ENCODE measurements at places on chromosomes 11 and 22.

- no peak for DNase-seq
Measured at GRCh38 chr11:131303611-131304119, 66.8 kb upstream of the NTM start.

DNA sequence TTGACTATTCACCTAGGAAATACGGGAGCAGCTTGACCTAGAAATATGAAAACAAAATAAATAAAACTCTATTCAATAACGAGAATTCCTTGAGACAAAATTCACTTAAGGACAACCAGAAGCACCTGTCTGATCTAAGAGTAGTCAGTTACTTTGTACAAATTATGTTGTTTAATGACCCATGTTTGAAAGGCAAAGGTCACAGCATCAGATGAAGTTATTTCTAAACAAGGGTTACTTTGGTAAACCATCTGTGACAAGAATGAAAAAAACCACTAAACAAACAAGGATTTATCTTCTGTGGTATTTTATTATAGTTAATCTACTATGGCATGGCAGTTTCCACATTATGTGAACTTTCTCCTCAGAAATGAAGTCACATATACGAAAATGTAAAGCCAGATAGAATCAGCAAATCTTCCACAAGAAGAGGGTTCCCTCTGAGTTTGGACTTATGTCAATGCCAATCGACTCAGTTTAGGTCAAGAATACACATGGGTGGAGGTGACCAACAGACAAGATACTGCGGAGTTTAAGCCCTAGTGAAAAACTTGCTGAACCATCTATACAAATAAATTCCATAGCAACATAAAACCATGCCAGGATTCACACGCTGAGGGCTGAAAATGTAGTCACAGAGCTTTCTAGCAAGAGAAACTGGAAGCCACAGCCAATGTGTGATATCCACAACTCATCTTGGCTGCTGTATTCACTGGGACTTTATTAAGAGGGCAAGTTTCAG is 53.4 kb downstream of the NCAPD3 start:
- DNase-seq: no peak

DNA sequence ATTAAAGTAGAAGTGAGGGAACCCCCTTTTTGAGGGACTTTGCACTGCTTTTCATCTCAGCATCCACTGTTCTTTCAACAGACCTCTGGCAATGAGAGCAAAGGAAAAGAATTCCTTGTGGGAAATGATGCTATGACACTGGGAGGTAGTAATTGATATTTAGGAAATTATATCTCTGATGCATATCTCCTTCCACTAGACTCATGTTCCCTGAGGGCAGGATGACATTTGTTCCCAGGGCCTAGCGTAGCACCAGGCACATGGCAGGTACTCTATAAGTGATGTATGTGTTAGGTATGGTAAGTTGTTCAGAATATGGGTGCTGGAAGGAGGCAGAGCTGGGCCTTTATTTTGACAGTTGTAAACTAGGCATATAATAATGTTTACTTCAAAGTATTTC is 142.9 kb downstream of the CCDC81 start:
- no peak for DNase-seq

DNA sequence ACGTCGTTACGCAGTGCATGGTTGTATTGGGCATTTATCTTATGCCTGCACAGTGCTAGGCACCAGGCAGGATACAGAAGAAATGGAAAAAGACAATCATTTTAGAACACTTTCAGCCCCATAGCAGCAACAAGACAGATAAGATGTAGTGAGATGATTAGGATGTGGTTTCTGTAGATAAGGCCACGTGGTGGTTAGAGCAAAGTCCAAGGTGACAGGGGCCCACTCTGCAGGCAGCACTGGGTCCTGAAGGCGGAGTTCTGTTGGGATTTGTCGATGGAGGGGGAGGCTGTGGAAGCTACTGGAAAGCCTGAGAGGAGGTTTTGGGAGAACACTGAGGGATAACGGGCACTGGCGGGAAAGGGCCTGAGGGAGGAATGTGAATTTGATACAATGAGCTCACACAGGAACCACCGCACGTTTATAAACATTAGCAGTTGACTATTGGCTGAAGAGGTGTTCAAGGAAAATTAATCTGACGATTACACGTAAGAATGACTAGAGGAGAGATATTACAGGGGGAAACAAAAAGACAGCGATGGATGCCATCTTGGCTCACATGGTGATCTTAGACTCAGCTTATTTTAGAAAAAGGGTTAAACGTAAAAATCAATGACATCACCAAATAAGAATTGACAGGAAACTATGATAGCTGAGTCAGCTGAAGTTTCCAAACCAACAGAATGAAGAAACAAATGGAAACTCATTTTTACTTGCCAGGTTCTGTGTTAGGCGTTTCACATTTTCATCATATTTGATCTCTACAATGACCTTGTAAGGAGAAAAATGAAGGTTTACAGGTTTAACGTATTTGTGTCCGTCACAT is 551.0 kb downstream of the OPCML start:
- DNase-seq: no peak

GRCh38 chr11:119844808-119845207 is 115.8 kb upstream of the NECTIN1 start:
- no peak for DNase-seq

DNA sequence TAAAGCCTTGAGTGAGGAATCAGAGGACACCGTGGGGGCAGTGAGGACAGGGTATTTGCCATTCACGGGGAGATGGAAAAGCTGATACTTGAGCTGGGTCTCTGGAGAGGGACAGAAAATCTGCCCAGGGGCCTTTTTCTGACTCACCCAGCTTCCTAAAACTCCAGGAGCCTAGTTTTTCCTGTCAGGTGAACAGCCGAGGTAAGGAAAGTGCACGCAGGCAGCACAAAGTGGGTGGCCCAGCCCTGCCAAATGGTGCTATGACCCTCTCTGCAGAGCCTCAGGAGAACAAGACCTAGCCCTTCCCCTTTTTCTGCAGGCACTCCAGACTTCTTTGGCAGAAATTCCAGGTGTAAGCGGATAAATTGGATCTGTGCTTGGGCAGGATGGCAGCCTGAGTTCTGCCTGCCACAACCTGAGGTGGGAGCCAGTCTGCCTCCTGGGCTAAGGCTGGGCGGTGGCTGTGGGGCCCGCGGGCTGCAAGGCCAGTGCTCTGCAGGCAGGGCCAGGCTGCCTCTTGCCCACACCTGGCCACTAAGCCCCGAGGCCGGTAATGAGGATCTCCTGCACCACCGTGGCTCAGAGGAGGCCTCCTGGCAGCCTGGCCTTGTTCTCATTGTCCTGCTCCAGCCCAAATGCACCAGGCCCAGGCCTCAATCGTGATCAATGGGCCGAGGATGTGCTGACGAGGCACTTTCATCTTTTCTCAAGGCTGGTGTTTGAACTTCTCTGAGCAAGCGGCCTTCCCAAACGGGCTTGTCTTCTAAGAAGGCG is 72.9 kb upstream of the LMO1 start:
- no peak for DNase-seq

GRCh38 chr22:41947424-41948080 is 600 bp upstream of the CENPM start:
- DNase-seq: peak; percentile 37

- DNase-seq: no peak
Measured at GRCh38 chr11:60390419-60390818, 5.8 kb upstream of the MS4A14 start.

GRCh38 chr11:119195680-119196079 is 10.4 kb downstream of the NHERF4 start:
- no peak for DNase-seq

- no peak for DNase-seq
Measured at GRCh38 chr22:36455571-36456463, 25.6 kb downstream of the TXN2 start.

DNA sequence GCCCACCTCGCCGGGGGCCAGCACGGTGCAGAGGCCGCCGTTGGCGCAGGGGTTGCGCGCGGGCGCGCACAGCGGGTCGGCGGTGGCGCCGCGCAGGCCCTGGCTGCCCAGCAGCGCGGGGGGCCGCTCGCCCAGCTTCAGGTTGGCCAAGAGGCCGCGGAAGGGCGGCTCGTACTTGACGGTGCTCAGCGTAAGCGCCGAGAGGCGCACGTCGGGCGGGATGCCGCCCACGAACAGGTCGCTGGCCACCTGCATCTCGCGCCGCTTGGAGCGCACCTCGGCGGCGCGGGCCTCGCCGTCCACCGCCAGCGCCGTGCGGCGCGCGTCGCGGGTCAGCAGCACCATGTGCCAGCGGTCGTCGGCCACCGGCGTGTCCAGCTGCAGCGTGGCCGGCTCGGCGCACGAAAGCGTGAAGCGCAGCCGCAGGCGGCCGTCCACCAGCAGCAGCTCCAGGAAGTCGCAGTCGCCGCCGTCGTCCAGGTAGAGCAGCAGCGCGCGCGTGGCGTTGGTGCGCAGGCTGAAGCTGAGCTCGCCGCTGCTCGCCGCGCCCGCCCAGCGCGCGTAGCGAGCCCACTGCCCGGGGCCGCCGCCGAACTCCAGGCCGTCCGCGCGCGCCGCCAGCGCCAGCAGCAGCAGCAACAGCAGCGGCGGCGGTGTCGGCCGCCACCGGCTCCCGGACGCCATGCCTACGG is 9.8 kb downstream of the NRXN2 start:
- DNase-seq: peak; percentile 60

DNA sequence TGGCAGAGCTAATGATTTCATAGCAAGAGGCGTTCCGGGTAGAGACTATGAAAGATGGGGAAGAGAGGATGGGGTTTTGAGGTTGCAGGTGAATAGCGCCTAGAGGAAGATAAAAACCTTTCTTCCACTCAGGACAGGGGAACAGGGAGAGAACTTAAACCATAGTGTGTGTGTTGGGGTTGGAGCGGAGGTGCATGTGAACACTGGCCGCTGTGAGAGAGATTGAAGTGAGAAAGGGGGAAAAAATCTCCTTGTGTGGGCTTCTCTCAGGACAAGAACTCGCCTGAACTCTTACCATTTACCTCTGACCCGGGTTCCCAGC is 3.4 kb downstream of the BSX start:
- DNase-seq: no peak

DNA sequence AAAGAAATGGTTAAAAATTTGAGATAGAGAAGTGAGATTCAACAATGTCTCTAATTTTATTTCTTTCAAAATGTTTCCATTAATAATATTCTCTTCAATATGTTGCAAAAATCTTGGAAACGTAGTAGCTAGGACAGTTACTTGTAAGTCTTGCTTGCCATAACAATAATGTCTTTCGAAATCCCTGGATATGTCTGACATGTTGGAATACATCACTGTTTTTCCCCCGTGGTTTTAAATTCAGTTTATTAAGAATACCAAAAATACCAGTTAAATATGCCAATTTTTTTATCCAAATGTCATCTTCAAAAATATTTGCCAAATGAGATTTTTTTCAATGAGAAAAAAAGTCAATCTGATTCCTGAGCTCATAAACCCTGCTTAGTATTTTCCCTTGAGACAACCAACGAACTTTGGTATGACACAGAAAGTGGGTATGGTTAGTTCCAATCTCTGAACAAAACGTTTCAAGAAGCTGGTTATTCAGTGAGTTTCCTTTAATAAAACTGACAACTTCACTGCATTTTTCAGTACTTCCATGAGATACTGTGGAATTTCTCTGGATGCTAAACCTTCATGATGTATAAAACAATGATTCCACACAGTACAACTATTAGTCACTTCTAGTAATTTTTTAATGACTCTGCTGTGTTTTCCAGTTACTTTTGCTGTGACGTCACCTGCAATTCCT is 36.7 kb upstream of the AMPD3 start:
- no peak for DNase-seq

- DNase-seq: peak; percentile 50
Measured at GRCh38 chr22:25235547-25236290, 16.3 kb downstream of the CRYBB2 start.

DNA sequence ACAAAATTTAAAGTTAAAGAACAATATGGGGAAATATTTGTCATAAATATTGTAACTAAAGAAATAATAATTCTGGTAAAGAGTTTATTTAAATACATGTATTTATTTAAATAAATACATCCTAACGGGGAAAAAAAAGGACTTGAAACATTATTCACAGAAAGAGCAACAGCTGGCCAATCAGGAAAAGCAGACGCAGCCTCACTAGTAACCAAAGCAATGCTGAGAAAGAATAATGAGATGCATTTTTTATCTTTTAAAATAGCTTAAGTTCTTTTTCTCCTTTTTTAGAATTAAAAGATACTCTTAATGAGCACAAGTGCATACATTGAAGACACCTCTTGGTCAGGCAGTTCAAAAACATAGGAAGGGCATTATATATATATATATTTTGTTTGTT is 2.6 kb upstream of the LTO1 start:
- no peak for DNase-seq

- no peak for DNase-seq
Measured at GRCh38 chr11:133713406-133713805, 131.9 kb downstream of the SPATA19 start.
